Naive thymus-derived CD8-positive, alpha-beta T cell (primary cell): ENCODE measurements at places on chromosomes 5 and 9.

DNA sequence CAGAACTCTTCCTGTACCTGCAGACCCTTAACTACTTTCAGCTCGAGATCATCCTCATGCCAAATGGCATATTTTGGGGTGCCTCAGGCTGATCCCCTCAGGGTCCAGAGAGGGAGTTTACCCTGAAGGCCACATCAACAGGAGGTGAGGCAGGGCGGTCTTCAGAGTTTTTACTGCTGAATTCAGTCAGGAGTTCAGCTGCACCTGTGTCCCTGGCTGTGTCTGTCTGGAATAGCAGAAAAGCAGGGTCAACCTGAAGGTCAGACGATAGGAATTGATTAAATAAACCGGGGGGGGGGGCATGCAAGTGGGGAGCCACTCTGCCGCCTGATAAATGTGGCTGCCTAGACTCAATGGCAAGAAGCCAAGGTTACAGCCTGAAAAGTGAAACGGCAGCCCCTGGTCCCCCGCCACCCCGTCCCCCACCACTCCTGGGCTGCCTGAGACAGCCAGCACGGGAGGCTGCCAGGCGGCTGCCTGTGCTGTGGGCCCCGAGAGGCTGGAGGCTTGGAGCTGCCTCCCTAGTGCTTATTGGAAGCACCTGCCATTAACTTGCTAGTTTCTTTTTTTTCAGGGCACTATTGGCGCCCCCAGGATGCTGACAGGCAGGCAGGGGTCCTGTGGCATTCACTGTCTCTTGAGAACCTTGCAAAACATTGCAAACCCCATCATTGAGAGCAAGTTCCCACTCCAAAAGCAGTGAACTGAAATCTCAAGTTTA is 182.7 kb upstream of the PPP1R26 start:
- DNase-seq: no peak

GRCh38 chr5:6188344-6188743 is 190.0 kb downstream of the MED10 start:
- no peak for DNase-seq

GRCh38 chr5:91937121-91937520 is 554.0 kb upstream of the ARRDC3 start:
- DNase-seq: no peak

DNA sequence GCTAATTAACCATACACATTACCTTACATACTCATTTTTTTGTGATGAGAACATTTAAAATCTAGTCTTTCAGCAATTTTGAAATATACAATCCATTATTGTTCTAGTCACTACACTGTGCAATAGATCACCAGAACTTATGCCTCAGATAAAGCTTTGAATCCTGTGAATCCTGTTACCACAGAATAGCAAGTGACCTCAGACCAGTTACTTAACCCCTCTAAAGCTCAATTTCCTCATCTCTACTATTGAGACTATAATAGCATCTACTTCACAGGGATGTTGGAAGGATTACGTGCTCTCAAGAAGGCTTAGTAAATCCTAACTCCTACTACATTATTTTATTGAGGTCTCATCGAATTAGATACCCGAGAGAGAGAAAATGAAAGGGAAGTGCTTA is 60.2 kb upstream of the PIP5K1B start:
- DNase-seq: no peak

- DNase-seq: no peak
Observed at GRCh38 chr5:158590746-158591300, 508.9 kb downstream of the EBF1 start.

DNA sequence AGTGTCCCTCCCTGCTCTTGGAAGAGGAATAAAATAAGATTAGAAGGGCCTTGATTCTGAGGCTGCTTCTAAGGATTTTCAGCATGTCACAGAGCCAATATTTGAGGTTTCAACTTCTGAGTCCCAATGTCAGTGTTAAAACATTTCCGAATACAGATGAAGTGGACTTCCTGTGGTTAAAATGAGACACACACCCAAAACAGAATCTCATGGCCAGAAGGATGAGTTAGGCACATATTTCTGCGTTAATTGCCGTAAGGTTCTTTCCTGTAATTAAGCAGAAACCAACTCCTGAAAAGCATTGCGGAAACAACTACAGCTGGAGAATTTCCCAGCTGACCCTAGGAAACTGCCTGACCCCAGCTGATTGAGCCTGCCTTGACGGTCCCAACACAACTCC is 10.4 kb upstream of the ZNF354B start:
- DNase-seq: no peak

DNA sequence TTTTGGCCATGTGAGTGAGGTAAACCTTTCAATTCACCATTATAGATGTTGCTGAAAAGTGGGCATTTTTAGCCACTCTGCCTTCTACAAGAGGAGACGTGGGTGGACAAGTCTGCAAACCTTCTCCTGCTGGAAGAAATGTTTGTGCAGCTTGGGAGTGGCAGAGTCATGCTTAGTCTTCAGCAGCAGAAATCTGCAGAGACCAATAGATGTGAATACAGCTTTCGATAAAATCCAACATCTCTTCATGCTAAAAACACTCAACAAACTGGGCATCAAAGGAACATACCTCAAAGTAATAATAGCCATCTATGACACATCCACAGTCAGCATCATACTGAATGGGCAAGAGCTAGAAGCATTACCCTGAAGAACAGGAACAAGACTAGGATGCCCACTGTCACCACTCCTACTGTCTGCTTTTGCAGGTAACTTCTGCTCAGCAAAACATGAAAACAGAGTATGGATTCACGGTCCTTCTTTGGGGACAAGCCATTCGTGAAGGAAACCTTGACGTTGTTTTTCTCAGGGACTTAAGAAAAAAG is 91.3 kb downstream of the RALGPS1 start:
- no peak for DNase-seq

- no peak for DNase-seq
Observed at GRCh38 chr5:116806836-116807235, 232.2 kb upstream of the SEMA6A start.
